ENCODE measurements at places on chromosomes 3 and 15. TPM values are rescaled to one million over a fixed set of nuclear protein-coding genes. Genes with fewer than 3 reads are reported as not detected.

The KBTBD13 gene
- 0.18 TPM for total RNA-seq

The CAMK2N2 gene
- total RNA-seq, result 3.8 TPM

The TMEM62 gene
- total RNA-seq, result 12.7 TPM

The MOBP gene
- total RNA-seq, result not detected

The PLSCR5 gene
- not detected for total RNA-seq

The DNAJA4 gene
- total RNA-seq, result 2.3 TPM

The CTSH gene
- 5.7 TPM for total RNA-seq

The ECE2 gene
- total RNA-seq, result 0.54 TPM

The DNAH1 gene
- 4.4 TPM for total RNA-seq

The LYSMD4 gene
- total RNA-seq, result 13.5 TPM

The PIK3CB gene
- total RNA-seq, result 14.8 TPM

The GOLGA6L4 gene
- 4.4 TPM for total RNA-seq

The HPS3 gene
- 9.3 TPM for total RNA-seq

The DYNLT2B gene
- 55.2 TPM for total RNA-seq

The GOLGA8Q gene
- 0.13 TPM for total RNA-seq

The GHSR gene
- total RNA-seq, result not detected

The KLHL40 gene
- 0.54 TPM for total RNA-seq

The ERICH6 gene
- 0.21 TPM for total RNA-seq

The TATDN2 gene
- 20.2 TPM for total RNA-seq

The SNX22 gene
- 3.6 TPM for total RNA-seq

The CPB1 gene
- total RNA-seq, result 0.25 TPM

The DUOXA2 gene
- not detected for total RNA-seq

The SMCO1 gene
- 0.10 TPM for total RNA-seq

The PEAK1 gene
- 12.3 TPM for total RNA-seq

The ARRDC4 gene
- total RNA-seq, result 77.6 TPM

The RGMA gene
- total RNA-seq, result 38.5 TPM

The ANKUB1 gene
- 1.8 TPM for total RNA-seq

The VPS39 gene
- total RNA-seq, result 53.2 TPM

The TTLL13 gene
- 0.44 TPM for total RNA-seq

The TTC14 gene
- total RNA-seq, result 40.9 TPM

The ITPKA gene
- 1.2 TPM for total RNA-seq

The NR2E3 gene
- total RNA-seq, result 0.31 TPM

The AGBL1 gene
- total RNA-seq, result 1.0 TPM

The SPTBN5 gene
- 0.59 TPM for total RNA-seq

The DLL4 gene
- 10.1 TPM for total RNA-seq

The UBE2E1 gene
- 206 TPM for total RNA-seq

The VWA5B2 gene
- total RNA-seq, result 2.3 TPM

The TMCO5A gene
- not detected for total RNA-seq

The CLRN1 gene
- not detected for total RNA-seq

The KBTBD8 gene
- total RNA-seq, result 9.2 TPM

The STRIT1 gene
- total RNA-seq, result 1.4 TPM

The FSIP1 gene
- 4.0 TPM for total RNA-seq

The PLS1 gene
- 2.7 TPM for total RNA-seq

The GP5 gene
- total RNA-seq, result 0.11 TPM

The CACNA1D gene
- 6.6 TPM for total RNA-seq

The CCNB2 gene
- total RNA-seq, result 3.0 TPM

The LTF gene
- total RNA-seq, result 8.1 TPM

Data from motor neuron (in vitro differentiated cells).